ENCODE measurements at places on chromosomes 1 and 21.
A peak's percentile ranks its signal among the peaks of the same experiment; 100 is the strongest.

DNA sequence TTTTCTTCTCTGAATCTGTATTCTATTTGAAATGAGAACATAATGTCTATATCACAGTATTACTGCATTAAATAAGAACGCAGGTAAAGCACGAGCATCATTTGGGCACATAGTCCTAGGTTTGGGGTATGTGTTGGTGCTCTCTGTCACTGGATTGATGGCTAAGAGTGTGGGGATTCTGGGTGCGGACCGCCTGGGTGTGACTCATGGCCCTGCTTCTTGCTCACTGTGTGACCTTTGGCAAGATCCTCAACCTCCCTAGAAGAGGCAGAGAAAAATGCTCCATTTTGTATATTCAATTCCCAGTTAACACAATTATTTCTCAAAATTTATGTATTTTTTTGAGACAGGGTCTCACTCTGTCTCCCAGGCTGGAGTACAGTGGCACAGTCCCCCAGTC is 99.7 kb downstream of the LAMC2 start:
- DNase-seq = no peak

DNA sequence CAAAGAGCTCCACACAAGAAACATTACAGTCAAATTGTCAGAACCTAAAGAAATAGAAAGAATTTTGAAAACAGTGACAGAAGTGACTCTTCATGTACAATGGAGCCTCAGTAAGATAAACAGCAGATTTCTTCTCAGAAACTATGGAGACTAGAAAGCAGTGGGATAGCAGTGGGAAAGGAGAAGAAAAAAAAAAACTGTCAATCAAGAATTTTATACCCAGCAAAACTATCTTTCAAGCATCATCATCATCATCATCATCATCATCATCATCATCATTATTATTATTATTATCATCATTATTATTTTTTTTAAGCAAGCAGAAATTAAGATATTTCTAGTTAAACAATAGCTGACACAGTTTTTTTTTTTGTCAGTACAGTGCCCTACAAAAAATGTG is 24.2 kb downstream of the CEP170 start:
- peak; percentile 40 for DNase-seq

GRCh38 chr1:28031173-28031572 is 57.2 kb downstream of the EYA3 start:
- no peak for DNase-seq

DNA sequence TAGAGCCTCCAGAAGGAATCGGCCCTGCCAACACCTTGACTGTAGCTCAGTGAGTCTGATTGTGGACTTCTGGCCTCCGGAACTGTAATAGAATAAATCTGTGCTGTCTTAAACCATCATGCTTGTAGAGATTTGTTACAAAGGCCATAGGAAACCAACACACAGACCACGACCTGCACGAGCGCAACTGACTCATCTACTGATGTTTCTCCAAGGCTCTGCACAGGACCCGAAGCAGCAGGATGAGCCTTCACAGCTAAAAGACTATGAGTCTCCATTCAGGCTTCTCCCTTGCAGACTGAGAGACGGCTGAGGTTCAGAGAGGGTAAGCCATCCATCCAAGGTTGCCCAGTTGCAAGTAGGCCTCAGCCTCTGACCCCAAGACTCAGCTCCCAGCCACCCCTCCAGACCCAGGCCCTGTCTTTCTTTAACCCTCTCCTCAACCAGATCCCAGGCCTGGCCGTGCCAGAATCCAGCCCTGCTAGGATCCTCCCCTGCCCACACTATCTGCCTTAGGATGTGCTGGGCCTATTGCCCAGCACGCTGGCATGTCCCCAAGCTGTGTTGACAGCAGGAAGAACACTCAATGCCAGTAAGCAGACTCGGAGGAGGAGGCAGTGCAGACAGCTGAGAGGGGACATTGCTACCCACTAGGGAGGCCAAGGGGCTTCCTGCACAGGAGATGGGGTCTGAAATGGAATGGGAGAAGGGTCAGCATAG is 109.0 kb downstream of the HMGB4 start:
- no peak for DNase-seq

- peak; percentile 52 for DNase-seq
Measured at GRCh38 chr1:66788231-66788939, 12.7 kb downstream of the INSL5 start.

DNA sequence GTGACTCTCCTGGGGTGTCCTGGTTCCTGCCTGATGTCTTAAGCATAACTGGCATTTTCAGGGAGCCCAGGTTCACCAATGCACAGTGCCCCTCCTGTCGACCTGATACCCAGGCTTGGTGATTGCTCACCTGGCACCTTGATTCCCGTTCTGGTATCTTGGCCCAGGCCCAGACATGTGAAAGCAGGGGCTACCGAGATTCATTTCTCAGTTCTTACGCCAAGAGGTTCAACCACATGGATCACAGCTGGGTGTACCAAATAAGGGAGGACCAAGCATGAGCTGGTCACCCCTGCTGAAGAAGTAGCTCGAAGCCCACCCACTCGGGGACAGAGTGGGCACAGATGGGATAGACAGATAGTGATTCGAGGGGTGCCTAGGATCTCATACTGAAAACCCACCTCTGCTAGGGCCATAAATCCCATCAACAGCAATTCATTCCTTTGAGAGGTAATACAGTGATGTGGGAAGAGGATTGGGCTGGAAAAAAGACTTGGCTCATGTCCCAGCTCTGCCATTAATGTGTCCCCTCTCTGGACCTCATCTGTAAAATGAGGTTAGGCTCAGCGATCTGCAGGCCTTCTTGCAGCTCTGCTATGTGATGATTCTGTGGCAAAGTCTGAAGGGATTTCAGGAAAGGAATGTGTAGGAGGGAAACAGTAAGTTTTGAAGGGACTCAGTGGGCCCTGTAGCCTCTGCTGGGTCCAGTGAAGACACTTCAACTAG is 2.7 kb downstream of the EPHX1 start:
- DNase-seq = no peak

DNA sequence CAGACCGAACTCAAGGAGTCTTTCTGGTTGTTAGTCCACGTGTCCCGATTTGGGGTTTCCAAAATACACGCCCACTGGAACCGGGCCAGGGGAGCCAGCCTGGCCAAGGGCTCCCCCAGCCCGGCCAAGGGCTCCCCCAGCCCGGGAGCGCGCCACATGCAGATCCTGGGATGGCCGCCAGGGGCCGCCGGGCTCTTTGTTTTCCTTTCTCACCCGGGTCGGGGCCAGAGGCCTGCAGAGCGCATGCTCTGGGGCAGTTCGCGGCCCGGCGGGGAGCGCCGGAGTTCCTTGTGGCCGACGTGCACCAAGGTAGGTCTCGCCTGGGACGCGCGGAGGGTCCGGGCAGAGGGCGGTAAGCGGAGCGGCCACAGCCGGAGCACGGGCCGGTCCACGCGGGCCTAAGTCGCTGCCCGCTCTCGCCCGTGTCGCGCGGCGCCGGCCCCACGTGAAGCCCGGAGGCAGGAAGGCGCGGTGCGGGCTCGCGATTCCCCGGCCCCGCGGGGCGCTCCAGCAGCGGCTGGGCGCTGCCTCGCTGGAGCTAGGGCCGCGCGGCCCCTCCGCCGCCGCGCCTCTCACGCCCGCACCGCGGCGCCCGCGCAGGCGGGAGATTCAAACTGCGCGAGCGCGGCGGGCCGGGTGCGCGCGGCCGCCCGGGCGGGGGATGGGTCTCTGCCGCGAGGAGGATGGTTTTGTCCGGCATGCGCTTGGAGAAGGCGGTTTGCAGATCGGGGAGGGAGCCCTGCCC is 12.3 kb downstream of the RCC1 start:
- DNase-seq = peak; percentile 89

DNA sequence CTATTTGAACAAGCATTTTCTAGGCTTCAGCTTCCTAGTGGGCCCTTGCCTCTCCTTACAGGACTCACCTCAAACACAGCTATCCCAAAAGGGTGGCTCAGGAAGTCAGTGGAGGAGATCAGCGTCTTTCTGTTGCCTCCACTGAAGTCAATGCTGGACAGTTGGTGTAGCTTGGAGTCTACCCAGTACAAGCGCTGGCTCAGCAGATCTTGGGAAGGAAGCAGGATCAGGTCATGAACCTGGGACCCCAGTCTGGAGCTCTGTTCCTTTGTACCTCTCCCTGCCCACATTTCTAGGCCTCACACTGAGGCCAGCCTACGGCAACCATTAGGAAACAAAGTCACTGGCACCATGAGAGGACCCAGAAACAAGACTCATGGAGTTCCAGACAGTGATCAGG is 23.7 kb upstream of the MAGOH start:
- DNase-seq = no peak

DNA sequence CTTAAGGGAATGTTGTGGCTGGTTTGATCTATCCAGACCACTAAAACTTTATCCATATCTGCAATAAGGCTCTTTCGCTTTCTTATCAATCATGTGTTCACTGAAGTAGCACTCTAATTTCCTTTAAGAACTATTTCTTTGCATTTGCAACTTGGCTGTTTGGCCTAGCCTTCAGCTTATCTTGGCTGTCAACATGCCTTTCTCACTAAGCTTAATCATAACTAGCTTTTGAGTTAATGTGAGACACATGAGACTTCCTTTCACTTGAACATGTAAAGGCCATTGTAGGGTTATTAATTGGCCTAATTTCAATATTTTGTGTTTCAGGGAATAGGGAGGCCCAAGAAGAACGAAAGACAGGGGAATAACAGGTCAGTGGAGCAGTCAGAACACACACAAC is 124.7 kb downstream of the TNFSF18 start:
- no peak for DNase-seq

GRCh38 chr1:156308078-156308477 is 9.0 kb upstream of the VHLL start:
- DNase-seq = no peak

- DNase-seq = no peak
Measured at GRCh38 chr1:76508871-76509270, 358.4 kb upstream of the ST6GALNAC5 start.

DNA sequence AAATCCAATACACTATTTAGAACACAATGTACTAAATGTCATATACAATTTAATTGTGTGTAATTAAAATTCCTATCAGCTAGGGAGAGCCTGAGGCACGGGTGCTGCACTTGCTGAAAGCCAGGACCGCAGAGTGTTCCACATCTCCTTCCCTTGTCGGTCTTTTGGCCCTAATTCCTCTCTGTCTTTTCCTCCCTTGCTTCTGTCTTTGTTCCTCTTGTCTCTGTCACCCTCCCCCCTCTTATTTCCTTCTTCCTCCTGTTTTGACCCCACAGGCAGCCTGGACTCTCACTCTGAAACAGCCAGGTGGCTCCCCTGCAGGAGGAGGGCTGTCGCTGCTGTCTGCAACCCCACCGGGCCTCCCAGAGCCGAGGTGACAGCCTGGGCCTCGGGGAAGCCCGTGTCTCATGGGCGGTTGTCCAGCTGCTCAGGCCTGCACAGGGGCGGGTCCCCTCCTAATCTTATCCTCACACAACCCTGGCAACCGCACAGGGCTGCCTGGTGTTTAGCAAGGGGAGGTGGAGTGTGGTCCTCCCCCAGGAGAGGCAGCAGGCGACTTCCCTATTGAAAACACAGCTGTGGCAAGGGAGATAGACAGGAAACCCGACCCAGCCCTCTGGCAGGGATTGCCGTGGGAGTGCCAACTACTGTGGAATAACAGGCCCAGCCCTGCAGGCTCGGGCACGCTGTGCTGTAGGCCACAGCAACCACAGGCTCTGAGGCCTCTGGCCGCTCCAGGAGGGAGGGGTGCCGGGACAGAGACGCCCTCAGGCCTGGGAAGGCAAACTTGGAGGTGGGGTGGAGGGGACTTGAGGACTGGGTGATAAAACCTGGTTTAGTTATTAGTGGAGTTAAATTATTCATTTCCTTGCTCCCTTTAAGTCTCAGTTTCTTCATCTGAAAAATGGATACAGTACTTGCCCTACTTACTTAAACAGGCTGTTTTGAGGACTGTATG is 68.8 kb upstream of the WDR26 start:
- DNase-seq = peak; percentile 81

GRCh38 chr1:24252185-24252780 is 65.2 kb upstream of the IFNLR1 start:
- no peak for DNase-seq

DNA sequence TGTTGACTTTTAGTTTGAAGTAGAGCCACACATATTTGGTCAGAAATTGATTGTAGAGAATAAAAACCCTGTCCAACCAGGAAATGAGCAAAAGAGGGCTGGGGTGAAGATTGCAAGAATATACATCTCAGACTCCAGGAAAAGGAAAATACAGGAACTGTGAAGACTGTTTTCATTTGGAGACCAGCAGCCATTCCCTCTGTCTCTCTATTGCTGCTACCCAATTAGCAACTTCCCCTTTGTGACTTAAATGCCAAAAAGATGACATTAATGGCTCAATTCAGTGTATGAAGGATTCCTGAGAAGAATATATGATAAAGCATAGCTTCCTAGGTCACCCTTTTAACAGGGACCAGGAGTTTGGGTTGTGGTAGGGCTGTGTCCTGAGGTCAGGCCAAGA is 31.6 kb upstream of the CEP350 start:
- DNase-seq = no peak

- no peak for DNase-seq
Measured at GRCh38 chr1:210223226-210223904, 9.2 kb upstream of the SERTAD4 start.

DNA sequence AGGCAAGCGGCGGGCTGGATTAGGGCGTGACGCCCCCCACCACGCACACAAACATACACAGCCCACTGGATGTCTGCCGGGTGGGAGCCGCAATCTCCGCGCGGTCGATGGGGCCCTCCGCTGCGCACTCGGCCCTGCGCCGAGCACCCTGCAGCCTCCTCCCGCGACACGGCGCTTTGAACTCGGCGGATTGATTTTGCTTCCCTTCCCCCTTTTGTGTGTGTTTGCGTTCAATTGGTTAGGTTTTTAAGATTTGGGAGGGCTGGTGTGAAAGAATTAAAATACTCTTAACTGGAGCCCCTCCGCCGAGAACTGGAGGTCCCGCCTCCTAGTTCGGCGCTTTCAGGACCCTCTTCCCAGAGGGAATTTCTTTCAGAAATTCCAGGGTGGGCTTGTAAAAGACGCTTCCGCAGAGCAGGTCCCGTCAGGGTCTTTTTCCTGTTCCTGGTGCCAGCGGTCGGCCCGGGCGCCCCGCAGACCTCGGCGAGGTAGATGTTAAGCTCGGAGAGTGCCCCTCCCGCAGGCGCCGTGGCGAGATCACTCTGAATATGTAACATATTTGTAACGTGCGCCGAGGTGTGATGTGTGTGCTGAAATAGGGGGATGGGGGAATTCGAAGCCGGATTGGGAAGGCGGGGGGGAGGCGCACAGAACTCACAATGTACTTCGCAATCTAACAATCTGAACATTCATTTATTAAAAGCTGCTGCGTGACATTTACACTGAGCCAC is 8.0 kb upstream of the BARHL2 start:
- no peak for DNase-seq

DNA sequence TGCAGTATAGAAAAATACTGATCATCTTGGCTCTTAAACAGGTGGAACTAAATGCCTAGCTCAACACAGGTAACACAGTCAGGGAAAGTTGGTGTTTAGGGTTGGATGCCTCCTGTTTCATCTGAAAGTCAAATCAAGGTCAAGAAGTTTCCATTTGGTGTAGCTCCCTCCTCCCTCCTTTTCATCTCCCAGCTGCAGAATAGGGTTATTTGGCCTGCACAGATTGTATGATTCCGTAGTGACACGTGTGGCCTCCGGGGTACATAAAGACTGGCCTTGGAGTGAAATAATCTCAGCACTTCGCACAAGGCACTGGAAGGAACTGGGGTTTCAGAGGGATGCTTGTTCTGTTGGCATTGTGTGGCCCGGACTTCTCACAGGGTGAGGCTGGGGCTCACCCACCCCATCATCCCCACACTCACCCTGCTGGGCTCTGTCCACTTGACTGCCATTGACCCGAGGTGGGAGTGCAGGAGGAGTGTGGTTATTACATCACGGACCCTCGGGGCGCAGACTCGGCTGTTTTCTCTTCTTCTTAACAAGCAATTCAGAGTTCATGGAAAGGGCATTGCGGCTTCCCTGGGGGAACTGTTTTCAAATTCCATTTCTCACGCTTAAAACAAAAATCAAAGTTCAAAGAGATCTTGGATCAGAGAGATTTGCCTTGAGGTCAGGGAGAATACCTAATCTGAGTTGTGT is 18.4 kb downstream of the IGSF5 start:
- DNase-seq = no peak

Measured in common myeloid progenitor, CD34-positive (primary cell).